ENCODE measurements at places on chromosomes 4 and X. TPM values are rescaled to one million over a fixed set of nuclear protein-coding genes. Genes with fewer than 3 reads are reported as not detected.
A peak's percentile ranks its signal among the peaks of the same experiment; 100 is the strongest.

Gene WDR17
- 4.7 TPM for total RNA-seq

Gene VEGFD
- 0.46 TPM for total RNA-seq

Gene MAGEA3
- not detected for total RNA-seq

Gene ACSL4
- 87.3 TPM for total RNA-seq

Gene CLRN2
- not detected for total RNA-seq

Gene ADGRL3
- total RNA-seq = 70.0 TPM

Gene TLR10
- total RNA-seq = not detected

Gene NOX1
- not detected for total RNA-seq

GRCh38 chrX:106404512-106404911, 207.3 kb upstream of the RADX start:
- H3K4me1 ChIP-seq = no peaks in the 10 kb centered on the region
- H3K4me3 ChIP-seq = no peak overlapping the region

DNA sequence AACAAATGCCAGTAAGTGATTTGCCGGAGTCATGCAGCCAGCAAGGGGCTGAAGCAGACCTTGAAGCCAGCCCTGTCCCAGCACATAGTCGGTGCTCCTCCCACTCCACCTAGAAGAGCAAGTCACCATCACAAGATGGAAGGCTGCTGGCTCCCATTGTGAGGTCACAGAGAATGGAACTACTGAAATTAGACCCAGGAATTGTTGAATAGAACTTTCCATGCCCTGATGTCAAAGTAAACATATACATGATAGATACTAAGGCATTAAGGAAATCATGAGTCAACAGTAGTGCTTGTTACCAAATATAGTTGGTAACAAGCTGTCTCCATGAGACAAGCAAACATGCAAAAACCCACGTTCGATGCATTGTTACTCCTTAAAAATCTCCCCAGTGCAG, 177.1 kb upstream of the MID1 start:
- DNase-seq = no peak
- no peaks in the 10 kb centered on the region for H3K27me3 ChIP-seq
- H3K4me3 ChIP-seq = no peak overlapping the region
- no peaks in the 10 kb centered on the region for H3K4me1 ChIP-seq

GRCh38 chr4:53057679-53058078, 195.6 kb downstream of the RASL11B start:
- H3K27ac ChIP-seq = no peak overlapping the region
- H3K4me3 ChIP-seq = no peak overlapping the region
- no peaks in the 10 kb centered on the region for H3K4me1 ChIP-seq
- H3K27me3 ChIP-seq = no peaks in the 10 kb centered on the region
- H3K36me3 ChIP-seq = no peaks in the 10 kb centered on the region

- no peak overlapping the region for H3K4me3 ChIP-seq
- DNase-seq = no peak
- H3K36me3 ChIP-seq = no peaks in the 10 kb centered on the region
- H3K27ac ChIP-seq = no peak overlapping the region
Observed at GRCh38 chrX:112967341-112967740, 126.7 kb upstream of the AMOT start.

GRCh38 chr4:38075370-38076152, 115.4 kb downstream of the PTTG2 start:
- no peaks in the 10 kb centered on the region for H3K27me3 ChIP-seq
- no peak overlapping the region for H3K27ac ChIP-seq
- no peak overlapping the region for H3K4me3 ChIP-seq
- no peaks in the 10 kb centered on the region for H3K4me1 ChIP-seq

GRCh38 chrX:153641627-153642026, 5.4 kb upstream of the DUSP9 start:
- no peaks in the 10 kb centered on the region for H3K36me3 ChIP-seq
- peak overlapping the region; percentile 37 for H3K4me3 ChIP-seq
- peaks cover 11% of the 10 kb centered on the region for H3K4me1 ChIP-seq
- peak; percentile 48 for DNase-seq
- H3K27ac ChIP-seq = no peak overlapping the region
- H3K27me3 ChIP-seq = peaks cover 71% of the 10 kb centered on the region

DNA sequence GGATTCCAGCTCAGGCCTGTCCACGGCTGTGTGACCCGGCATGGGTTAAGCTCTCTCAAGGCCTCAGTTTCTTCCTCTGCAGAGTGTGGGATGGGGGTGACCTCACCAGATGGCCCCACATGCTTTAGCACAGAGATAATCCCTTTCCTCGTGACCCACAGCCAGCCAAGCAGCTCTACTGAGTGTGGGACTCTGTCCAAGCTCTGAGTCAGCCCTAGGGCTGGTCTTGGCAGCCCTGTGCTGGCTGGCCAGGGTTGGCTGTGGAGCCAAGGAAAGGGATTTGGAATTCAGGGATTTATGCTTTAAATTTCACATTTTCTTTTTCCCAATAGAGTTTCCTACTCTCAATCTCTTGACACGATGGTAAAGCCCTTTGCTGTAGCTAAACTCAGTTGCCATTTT, 19.7 kb upstream of the SPON2 start:
- H3K4me3 ChIP-seq = no peak overlapping the region
- H3K27me3 ChIP-seq = peaks cover 7% of the 10 kb centered on the region
- DNase-seq = no peak
